ENCODE measurements at places on chromosomes 3 and 15.
A peak's percentile ranks its signal among the peaks of the same experiment; 100 is the strongest.

DNA sequence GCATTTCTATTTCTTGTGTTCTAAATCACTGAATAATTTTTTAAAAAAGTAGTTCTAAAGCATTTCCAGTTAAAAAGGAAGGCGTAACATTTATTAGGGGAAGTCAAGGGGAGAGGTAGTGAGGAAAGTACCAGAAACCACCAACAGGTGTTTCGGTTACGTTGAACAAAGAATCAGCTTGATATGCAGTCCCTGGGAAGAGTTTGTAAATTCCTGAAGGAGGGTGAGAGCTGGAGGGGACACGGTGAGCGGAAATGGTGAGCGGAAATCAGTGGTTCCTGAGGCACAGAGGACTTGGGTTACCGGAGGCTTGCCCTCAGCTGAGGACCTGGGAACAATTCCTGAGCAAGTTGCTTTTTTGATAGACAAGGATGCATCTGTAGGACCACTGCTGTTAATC is 17.8 kb downstream of the MAP2K1 start:
- no peak for DNase-seq

DNA sequence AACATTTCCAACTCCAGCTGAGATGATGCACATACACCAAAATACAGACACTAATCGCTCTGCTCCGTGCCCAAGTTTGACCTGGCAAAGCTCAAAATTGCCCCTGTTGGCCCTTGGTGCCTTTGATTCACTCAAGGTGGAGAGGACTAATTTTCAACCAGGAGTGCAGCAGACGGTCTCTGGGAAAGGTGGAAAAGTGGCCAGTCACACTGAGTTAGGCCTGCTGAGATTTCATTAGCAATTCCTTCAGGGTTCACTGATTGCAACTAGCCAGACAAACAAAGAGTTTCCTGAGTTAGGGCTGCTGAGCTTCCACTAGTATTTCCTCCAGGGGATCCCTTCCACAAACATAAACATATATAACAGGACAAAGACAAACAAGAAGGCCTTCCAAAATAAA is 28.7 kb upstream of the LHFPL4 start:
- DNase-seq = no peak

GRCh38 chr3:123028233-123028828 is 768 bp upstream of the SEMA5B start:
- peak; percentile 33 for DNase-seq

DNA sequence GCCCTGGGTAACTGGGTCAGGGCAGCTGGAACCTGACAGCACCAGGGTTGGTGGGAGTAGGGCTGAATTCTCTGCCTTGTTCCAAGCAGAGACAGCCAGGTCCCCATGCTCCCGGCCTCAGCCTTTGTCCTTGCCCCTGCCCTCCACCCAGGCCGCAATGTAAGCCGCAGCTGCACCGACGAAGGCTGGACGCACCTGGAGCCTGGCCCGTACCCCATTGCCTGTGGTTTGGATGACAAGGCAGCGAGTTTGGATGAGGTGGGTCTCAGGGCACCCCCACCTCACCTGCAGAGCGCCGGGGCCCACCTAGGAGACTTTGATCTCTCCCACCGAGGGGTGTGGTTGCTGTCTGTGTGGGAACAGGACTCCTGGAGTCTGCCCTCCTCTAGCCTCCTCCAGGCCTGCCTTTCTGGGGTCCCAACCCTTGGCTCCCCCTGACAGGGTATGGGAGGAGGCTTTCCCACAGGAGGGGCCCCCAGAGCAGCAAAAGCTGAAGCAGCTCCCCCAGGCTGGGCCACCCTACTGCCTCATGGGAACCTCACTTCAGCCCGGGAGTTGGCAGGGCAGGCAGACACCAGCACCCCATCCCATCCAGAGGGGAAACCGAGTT is 23.4 kb downstream of the VIPR1 start:
- no peak for DNase-seq

GRCh38 chr3:144491333-144491732 is 519.7 kb downstream of the DIPK2A start:
- no peak for DNase-seq

DNA sequence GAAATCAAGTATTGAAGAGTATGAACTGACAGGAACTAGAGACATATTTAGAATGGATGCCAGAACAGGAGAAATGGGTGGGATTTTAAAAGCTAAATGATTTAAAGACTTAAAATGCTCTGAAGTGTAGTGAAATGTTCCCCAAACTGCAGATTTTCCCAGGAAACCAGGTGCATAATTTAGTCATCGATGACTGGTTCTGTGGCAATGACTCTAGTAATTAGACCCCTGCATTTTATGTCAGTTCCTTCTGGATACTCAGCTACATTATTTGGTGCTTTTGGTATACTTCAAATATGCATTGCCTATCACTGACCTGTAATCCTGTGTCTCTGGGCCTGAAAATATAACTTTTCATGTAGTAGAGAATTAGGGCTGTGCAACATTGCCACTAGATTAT is 16.8 kb downstream of the AGTR1 start:
- DNase-seq = no peak

DNA sequence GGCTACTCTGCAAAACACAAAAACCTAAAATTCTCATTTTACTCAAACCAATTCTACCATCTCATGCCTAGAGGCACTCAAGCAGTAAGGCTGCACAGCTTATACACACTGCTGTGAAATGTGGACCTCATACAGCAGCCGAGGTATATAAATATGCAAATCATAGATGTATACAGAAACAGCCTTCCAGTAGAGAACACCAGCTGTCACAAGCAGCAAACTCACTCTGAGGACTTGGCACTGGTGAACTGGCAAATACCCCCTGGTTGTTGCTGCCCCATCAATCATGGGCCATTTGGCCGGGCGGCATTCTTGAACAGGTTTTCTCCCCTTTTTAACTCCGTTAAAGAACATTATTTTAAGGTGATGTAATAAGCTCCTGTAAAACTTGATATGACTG is 378.0 kb downstream of the LSAMP start:
- no peak for DNase-seq

GRCh38 chr3:42042747-42043098 is 48.4 kb upstream of the TRAK1 start:
- DNase-seq = no peak

DNA sequence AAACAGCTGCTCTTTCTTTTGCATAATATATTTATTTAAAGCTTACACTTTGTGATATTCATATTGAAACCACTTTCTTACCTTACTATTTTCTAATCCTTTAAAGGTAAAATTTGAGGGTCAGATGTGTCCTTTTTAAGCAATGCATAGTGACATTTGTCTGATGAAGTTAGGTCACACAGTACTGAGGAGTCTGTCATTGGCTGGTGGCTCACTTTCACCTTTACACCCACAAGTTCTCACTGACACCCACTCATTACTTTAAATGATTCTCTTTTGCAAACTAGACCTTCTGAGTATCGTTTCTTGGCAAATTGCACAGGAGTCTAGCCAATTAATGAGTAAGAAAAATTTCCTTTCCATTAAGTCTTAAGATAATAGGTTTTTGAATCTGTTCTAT is 758.3 kb upstream of the ARPP21 start:
- DNase-seq = no peak

DNA sequence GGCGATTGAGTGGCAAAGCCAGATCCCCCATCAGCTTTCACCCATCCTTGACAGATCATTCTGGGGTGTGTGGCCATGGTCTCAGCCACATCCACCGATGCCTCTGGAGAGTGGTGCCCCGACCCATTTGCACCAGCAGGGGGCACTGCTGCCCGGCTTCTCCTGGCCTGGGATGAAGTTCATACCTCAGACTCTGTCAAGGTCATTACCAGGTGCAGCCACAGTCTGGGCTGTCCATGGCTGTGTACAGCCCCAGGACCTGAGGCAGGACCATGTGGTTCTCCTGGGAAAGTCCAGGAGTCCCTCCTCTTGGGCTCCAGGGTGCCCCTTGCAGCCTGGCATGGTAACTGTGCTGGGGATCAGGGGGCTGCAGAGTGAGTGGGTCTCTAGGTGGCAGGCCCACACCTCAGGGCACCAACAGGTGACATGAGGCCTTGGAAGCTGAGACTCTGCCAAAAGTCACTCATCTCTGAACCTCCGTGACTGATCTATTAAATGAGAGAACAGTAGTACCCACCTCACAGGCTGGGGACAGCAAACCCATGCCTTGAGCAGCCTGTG is 67.2 kb downstream of the CACNA2D2 start:
- peak; percentile 86 for DNase-seq

All from activated T-cell treated with anti-CD3 and anti-CD28 coated beads, Interleukin-2, amount 50 U/mL, for 72 hours (primary cell).